ENCODE measurements at places on chromosomes 11 and 22. TPM values are rescaled to one million over a fixed set of nuclear protein-coding genes. Genes with fewer than 3 reads are reported as not detected.

The FXYD6 gene
- not detected for total RNA-seq

The GGTLC3 gene
- not detected for total RNA-seq

The PLEKHB1 gene
- total RNA-seq: not detected

The ANKK1 gene
- total RNA-seq: not detected

Measured in fibroblast of villous mesenchyme (primary cell).